ENCODE measurements at places on chromosomes 1 and 21. TPM values are rescaled to one million over a fixed set of nuclear protein-coding genes. Genes with fewer than 3 reads are reported as not detected.

RNU1-4 gene
- polyA plus RNA-seq = not detected

CNR2 gene
- polyA plus RNA-seq = not detected

GRCh38 chr1:15696956-15697521 lies 12.9 kb downstream of the PLEKHM2 start:
- no peak for DNase-seq

DNA sequence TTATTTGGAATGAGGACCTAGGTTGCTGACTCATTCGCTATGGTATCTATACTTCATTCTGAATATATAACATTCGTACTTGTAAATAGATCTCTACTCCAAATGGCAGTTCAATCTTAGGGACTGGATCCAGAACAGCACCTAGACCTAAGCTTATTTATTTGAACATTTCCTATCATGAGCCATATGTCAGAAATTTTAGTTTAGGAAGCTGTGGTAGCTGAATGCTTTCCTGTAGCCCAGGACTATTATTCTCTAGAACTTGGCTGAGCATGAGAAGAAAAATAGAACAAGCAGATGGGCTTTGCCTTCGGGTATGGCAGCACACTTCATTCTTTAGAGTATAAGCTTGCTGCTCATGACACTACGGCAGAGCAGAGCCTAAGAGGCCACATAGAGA lies 1114.4 kb upstream of the B3GALT2 start:
- no peak for DNase-seq

DNA sequence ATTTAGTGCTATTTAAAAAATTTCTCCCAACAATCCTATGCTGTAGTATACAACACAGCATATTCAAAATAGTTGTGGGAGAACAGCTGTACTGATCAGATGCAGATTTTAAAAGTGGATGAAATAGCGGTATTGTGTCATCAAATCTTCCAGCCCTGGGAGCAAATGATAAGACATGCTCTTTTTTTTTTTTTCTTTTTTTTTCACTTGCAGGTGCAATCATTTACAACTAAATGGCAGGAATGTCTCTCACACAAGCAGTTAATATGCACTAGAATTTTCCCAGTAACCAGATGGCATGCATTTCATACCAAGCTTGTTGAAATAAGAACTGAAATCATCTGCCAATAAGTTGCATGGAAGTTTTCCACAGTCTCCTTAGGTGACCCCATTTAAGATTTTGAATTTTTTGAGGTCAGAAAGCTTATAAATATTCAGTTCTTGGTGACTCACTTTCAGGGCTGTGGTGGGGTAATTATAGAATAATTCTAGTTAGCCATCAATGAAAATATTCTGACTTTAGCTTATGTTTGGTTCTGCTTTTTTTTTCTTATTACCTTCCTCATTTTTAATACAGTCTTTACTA lies 623.9 kb upstream of the NR5A2 start:
- no peak for DNase-seq

DNA sequence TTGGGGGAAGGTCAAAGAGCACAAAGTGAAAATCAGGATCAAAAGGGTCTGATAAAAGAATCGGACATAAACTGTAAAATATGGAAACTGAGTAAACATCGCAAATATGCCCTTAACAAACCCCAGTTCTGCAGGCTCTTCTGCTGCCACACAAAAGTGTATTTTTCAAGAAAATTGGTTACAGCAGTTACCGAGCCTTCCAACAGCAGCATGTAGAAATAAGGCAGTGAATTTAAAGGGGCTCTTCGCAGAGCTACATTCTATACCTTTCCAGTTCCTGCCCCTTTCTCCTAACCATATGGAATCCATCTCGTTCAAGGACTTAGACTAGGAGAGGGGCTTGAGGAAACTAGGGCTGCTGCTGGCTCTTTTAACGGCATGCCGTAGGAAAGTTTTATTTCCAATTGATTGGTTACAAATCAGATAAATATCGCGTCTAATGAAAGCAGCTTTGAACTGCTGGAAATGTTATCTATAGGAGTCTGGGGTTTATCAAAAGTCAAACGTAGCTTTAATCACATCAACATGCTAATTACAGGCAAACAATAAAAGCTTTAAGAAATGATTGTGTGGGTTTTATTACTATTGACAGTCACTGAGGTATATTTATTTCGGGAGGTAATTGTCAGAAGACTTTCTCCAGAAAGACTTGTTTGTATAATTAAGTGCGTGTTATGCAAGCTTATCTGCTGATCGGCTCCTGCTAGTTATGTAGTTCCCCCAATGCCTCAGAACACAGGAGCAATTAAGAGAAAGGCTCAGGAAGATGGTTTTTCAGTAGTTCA lies 59.1 kb downstream of the GORAB start:
- no peak for DNase-seq

GRCh38 chr1:75614399-75614756 lies 3.5 kb upstream of the SLC44A5 start:
- no peak for DNase-seq

DNA sequence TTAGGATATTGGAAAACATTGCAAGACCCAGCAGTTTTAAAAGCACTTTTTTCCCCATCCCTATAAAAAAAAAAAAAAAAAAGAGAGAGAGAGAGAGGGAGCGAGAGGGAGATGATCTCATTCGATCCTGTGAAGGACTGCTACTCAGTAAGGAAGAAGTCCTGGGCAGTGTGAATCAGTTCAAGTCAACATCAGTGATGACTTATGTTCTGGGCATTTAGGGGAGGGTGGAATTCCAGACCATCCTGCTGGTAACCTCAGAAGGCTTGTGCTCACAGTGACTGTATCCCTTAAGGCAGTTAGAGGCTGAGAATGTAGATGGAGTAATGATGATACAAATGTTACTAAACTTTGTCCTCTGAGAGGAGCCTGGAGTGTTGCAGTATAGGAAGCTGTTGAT lies 151.4 kb downstream of the TGFB2 start:
- no peak for DNase-seq

GRCh38 chr1:31483012-31483946 lies 70.3 kb downstream of the SERINC2 start:
- peak; percentile 12 for DNase-seq

DNA sequence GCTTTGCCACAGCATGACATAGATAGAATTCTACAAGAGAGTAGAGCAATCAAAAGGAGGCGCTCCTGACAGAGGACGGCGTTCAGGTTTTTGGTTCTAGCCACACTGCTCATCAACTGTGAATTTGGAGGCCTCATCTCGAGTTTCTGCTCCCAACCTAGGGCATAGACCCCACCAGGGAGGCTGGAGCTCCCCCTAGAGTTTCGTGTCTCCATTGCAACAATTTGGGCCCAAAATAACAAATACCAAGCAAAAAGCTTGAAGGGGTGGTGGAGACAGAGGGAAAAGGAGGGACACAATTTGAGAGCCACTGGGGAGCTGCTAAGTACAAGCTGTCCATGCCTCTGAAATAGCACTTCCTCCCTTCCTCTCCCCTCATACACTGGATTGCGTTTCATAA lies 297.0 kb downstream of the GPATCH2 start:
- DNase-seq = no peak

- DNase-seq = no peak
These were observed 52.6 kb upstream of the ZSWIM5 start for GRCh38 chr1:45259053-45259452.

- DNase-seq = peak; percentile 9
These were observed 4.4 kb downstream of the DENND4B start for GRCh38 chr1:153941826-153942725.

DNA sequence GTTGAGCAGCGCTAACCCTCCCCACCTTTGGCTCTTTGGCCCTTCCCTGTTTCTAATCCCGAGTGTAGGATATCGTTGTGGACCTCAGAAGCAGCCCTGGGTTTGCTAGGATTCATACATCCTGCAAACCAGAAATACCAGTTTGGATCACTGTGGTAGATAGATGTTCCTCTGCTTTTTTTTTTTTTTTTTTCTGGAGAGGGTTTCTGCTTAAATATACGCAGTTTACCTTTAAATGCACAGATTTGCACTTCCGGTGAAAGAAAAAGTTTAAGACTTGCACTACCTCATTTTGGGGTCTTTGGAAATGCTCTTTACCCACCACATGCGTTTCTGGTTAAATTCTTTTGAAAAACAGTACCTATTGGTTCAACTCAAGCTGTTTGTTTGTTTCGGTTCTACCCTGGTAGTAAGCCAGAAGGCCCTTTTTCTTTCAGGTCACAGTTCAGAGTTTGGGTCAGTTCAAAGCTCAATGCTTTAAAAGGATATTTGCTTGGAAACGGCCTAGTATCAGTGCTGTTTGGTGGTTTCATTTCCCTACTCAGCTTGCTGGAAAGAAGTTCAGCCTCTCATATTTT lies 908 bp downstream of the DDI2 start:
- DNase-seq = no peak

DNA sequence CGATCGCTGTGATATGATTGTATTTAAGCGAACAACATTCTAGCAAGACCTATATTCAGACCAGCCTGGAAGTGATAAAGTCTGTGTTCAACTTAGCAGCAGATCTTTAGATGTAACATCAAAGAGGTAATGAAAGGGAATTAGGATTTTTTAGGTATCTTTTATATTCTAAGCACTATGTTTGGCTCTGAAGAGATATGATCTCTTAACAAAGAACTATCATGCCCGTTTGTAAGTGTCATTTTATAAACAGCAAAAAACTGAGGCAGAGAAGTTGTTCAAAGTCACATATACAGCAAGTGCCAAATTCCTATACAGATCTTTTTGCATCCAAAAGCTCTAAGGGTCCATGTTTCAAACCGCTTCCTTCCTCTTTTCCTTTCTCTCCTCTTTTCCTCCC lies 53.0 kb upstream of the TIAM1 start:
- DNase-seq = no peak

All from heart right ventricle (tissue), 16 donors.